ENCODE measurements at places on chromosomes 13 and 19. TPM values are rescaled to one million over a fixed set of nuclear protein-coding genes. Genes with fewer than 3 reads are reported as not detected.
A peak's percentile ranks its signal among the peaks of the same experiment; 100 is the strongest.

- no peaks in the 10 kb centered on the region for H3K27me3 ChIP-seq
- H3K4me3 ChIP-seq: no peak overlapping the region
- no peaks in the 10 kb centered on the region for H3K36me3 ChIP-seq
Measured at GRCh38 chr13:98310485-98311199, 133.6 kb upstream of the RNF113B start.

- peak overlapping the region; percentile 96 for H3K27ac ChIP-seq
- no peak for DNase-seq
- H3K36me3 ChIP-seq: peaks cover 11% of the 10 kb centered on the region
- H3K4me3 ChIP-seq: peak overlapping the region; percentile 97
Measured at GRCh38 chr19:12733369-12734214, 892 bp downstream of the TRIR start.

- peak; percentile 97 for DNase-seq
- H3K27ac ChIP-seq: peak within 1 kb of the TSS; percentile 55
- no peaks in the 10 kb centered on the region for H3K27me3 ChIP-seq
- H3K4me1 ChIP-seq: peaks cover 9% of the 10 kb centered on the region
Measured at GRCh38 chr19:57599761-57600383, at the start of gene ZNF530. Gene ZNF530 (plus strand): TSS chr19:57599885. CDS start chr19:57604346, 4,461 bp downstream.

SIAH3 gene
- not detected for total RNA-seq

DNA sequence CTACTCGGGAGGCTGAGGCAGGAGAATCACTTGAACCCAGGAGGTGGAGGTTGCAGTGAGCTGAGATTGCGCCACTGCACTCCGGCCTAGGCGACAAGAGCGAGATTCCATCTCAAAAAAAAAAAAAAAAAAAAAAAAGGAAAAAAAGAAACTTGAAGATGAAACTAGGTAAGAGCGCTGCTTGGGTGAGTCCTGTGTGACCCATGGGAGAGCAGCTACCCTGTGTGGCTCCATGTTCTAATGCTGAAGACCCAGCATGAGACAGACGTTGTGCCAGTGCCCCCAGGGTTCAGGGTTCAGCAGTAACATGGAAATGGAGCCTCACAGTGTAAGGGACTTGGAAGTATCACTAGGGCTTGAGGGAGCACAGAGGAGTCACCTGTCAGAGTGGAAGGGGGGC lies 5.9 kb downstream of the ZNF784 start:
- peak overlapping the region; percentile 51 for H3K27ac ChIP-seq
- no peak overlapping the region for H3K4me3 ChIP-seq
- no peak for DNase-seq
- H3K36me3 ChIP-seq: peaks cover 29% of the 10 kb centered on the region
- peaks cover 2% of the 10 kb centered on the region for H3K4me1 ChIP-seq

DNA sequence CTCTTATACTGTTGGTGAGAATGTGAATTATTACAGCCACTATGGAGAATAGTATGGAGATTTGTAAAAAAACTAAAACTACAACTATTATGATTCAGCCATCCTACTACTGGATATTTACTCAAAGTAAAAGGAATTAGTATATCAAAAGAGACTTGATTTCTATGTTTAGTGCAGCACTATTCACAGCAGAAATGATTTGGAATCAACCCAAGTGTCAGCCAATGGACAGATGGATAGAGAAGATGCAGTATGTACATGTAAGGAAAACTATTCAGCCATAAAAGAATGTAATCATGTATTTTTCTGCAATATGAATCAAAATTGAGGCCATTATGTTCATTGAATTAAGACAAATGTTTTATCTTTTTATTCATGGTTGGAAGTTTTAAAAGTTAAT lies 1705.5 kb downstream of the SLITRK1 start:
- no peaks in the 10 kb centered on the region for H3K4me1 ChIP-seq
- H3K4me3 ChIP-seq: no peak overlapping the region
- no peaks in the 10 kb centered on the region for H3K36me3 ChIP-seq
- no peak overlapping the region for H3K27ac ChIP-seq
- H3K27me3 ChIP-seq: no peaks in the 10 kb centered on the region
- no peak for DNase-seq

DNA sequence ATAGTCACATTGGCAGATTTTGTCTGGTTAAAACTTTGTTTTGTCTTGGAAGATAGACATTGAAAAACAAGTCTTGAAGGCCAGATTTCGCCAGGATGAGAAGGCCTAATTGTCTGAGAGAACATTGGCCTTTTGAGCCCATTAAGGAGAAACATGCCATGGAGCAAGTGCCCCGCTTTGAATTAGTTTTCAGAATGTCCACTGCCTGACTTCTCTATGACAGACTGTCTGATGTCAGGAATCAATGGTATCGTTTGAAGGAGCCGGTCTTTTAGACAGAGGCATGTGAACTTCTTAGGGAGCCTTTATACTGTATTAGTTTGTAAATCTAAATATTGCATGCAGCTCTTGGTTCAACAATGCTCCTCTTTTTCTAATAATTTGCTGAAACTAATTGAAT lies 155.9 kb downstream of the DLEU7 start:
- DNase-seq: no peak
- no peak overlapping the region for H3K4me3 ChIP-seq
- H3K27me3 ChIP-seq: no peaks in the 10 kb centered on the region
- H3K27ac ChIP-seq: no peak overlapping the region
- H3K36me3 ChIP-seq: no peaks in the 10 kb centered on the region

GRCh38 chr13:38628554-38628953 lies 58.3 kb upstream of the FREM2 start:
- no peaks in the 10 kb centered on the region for H3K36me3 ChIP-seq
- H3K4me3 ChIP-seq: no peak overlapping the region
- H3K27ac ChIP-seq: no peak overlapping the region
- DNase-seq: no peak
- H3K27me3 ChIP-seq: no peaks in the 10 kb centered on the region
- H3K4me1 ChIP-seq: no peaks in the 10 kb centered on the region

GRCh38 chr19:1910177-1910576 lies 5.0 kb downstream of the ADAT3 start:
- no peaks in the 10 kb centered on the region for H3K27me3 ChIP-seq
- no peak overlapping the region for H3K27ac ChIP-seq
- peaks cover 18% of the 10 kb centered on the region for H3K4me1 ChIP-seq
- H3K36me3 ChIP-seq: peaks cover 15% of the 10 kb centered on the region
- DNase-seq: no peak
- H3K4me3 ChIP-seq: no peak overlapping the region

GRCh38 chr13:97944396-97945029 lies 9.0 kb upstream of the IPO5 start:
- no peak overlapping the region for H3K4me3 ChIP-seq
- H3K27me3 ChIP-seq: no peaks in the 10 kb centered on the region
- H3K4me1 ChIP-seq: no peaks in the 10 kb centered on the region
- DNase-seq: no peak
- H3K36me3 ChIP-seq: no peaks in the 10 kb centered on the region
- H3K27ac ChIP-seq: no peak overlapping the region

- H3K27ac ChIP-seq: peak overlapping the region; percentile 100
- DNase-seq: peak; percentile 89
- H3K4me1 ChIP-seq: peaks cover 63% of the 10 kb centered on the region
- H3K36me3 ChIP-seq: peaks cover 11% of the 10 kb centered on the region
Measured at GRCh38 chr19:42253245-42254088, 1.5 kb downstream of the ERF start.

DNA sequence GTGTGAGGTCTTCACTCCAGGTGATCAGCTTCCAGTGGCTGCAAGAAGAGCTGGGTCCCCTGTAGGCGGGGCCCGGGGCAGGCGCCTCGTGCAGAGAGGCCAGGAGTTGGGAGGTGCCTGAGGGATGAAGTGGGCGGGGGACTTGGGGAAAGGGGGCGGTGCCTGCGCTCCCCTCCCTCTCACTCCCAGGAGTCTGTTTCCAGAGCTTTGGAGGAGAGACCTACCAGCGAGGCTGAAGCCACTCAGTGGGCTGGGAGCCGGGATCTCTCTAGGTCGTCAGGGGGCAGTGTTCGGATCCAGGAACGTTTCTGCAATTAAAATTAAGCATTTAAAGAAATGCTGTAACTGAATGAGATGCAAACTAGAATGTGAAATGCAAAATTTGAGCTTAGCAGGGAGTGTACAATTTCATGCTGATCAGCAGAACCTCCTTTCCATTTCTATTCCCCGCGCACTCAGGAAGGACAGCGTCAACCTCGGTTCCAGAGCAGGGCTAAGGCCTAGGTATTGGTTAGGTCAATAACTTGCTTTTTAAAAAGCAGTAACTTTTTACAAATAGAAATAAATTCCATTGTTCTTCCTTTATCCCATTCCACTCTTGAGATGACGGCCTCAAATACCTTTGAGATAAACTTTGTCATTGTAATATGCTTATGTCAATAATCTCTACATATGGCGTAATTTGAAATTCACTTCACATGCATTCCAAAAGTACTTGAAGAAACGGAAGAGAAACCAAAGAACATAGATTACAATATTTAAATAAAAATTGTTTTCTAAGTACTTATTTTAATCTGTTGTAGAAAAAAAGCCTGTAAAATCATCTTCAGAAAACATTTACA lies 11.6 kb downstream of the ZNF160 start:
- no peaks in the 10 kb centered on the region for H3K27me3 ChIP-seq
- H3K4me1 ChIP-seq: no peaks in the 10 kb centered on the region

- no peaks in the 10 kb centered on the region for H3K4me1 ChIP-seq
- no peak for DNase-seq
- no peak overlapping the region for H3K4me3 ChIP-seq
- H3K27me3 ChIP-seq: no peaks in the 10 kb centered on the region
- no peaks in the 10 kb centered on the region for H3K36me3 ChIP-seq
Measured at GRCh38 chr13:37168926-37169325, 63.5 kb upstream of the CSNK1A1L start.

DNA sequence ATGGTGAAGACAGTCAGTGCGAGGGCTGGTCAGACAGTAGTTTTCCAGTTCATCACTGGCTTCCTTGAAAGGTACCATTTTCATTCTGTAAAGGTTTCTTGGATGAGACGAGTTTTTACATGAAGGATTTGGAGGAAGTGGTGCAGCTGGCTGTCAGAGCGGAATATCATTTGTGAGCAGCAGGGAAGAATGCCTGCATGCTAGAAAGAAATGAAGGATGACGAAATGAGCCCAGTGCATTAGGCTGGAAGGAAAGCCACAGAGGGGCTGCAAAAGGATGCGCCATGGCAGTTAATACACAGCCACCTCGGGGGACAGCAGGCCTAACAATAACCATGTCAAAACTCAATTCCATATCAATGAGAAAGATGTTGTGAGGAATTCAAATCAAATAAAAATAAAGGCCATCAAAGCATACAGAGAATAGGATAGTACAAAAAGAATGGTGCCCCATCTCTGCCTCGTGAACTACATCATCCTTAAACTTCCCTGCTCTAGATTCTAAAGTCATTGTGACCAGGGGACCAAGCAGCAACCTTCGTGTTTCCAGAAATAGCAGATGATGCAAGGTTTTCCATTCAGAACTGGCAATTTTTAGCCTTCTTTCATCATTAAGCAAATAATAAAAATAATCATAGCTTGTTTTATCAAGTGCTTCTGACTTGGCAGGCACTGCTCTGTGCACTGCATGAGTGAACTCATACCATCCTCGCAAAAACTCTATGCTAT lies 504.2 kb downstream of the RFC3 start:
- H3K36me3 ChIP-seq: no peaks in the 10 kb centered on the region
- no peaks in the 10 kb centered on the region for H3K27me3 ChIP-seq
- DNase-seq: no peak
- no peak overlapping the region for H3K27ac ChIP-seq

- H3K4me1 ChIP-seq: peaks cover 18% of the 10 kb centered on the region
- H3K4me3 ChIP-seq: peak within 1 kb of the TSS; percentile 82
- H3K36me3 ChIP-seq: no peaks in the 10 kb centered on the region
- H3K27ac ChIP-seq: peak within 1 kb of the TSS; percentile 92
Measured at GRCh38 chr19:56538761-56539263, at the start of gene ZFP28. Gene ZFP28 (plus strand): TSS chr19:56538948. CDS start chr19:56539019, 71 bp downstream.

SLC17A7 gene
- total RNA-seq: not detected

C19orf33 gene
- not detected for total RNA-seq

PTGER1 gene
- 0.71 TPM for total RNA-seq

DNA sequence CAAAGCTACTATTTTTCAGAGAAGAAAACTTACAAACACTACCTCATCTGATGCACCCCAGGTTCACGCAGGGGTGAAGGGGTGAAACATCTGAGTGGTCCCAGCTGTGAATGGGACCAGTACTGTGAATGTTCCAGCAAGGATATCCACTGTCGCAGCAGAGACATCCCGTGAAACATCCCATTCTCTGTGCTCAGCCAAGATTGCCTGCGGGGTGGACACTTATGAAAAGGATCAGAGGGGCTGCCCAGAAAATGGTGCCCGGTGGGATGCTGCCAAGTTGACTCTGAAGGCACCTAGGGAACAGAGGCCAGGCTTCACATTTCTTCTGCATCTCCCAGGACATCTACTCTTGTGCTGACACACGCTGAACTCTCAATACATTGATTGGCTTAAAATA lies 15.9 kb downstream of the IRS2 start:
- no peaks in the 10 kb centered on the region for H3K36me3 ChIP-seq
- H3K4me1 ChIP-seq: peaks cover 63% of the 10 kb centered on the region
- no peak overlapping the region for H3K27ac ChIP-seq
- DNase-seq: no peak
- H3K27me3 ChIP-seq: no peaks in the 10 kb centered on the region

SLC6A16 gene
- 1.3 TPM for total RNA-seq

DNA sequence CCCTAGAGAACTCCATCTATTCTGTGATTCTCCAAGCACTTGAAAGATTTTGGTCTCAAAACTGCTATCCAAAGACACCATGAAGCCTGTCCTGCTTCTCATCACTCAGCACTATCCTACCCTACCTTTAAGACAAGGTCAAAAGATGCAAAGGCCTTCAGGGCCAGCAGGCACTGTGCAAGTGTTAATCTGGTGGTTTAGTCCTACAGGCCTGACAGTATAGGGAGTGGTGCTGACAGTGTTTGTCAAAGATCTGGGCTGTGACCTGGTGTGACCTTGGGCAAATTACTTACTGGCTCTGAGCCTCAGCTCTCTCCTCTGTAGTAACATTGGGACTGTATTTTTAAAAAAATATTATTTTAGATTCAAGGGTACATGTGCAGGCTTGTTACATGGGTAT lies 28.0 kb downstream of the SIAH3 start:
- no peak overlapping the region for H3K4me3 ChIP-seq
- H3K27me3 ChIP-seq: no peaks in the 10 kb centered on the region
- DNase-seq: no peak
- no peaks in the 10 kb centered on the region for H3K36me3 ChIP-seq

PSMD8 gene
- 129 TPM for total RNA-seq

SLC10A2 gene
- total RNA-seq: not detected

GRCh38 chr19:45154064-45154827 lies 6.5 kb downstream of the NKPD1 start:
- H3K36me3 ChIP-seq: no peaks in the 10 kb centered on the region
- no peak for DNase-seq
- H3K27ac ChIP-seq: no peak overlapping the region
- H3K27me3 ChIP-seq: peaks cover 84% of the 10 kb centered on the region
- peak overlapping the region; percentile 23 for H3K4me3 ChIP-seq

GRCh38 chr13:67518785-67519184 lies 288.6 kb upstream of the PCDH9 start:
- DNase-seq: no peak
- H3K27me3 ChIP-seq: no peaks in the 10 kb centered on the region
- no peak overlapping the region for H3K4me3 ChIP-seq

EDNRB gene
- total RNA-seq: 16.4 TPM

- H3K36me3 ChIP-seq: no peaks in the 10 kb centered on the region
- no peak for DNase-seq
- peaks cover 11% of the 10 kb centered on the region for H3K4me1 ChIP-seq
Measured at GRCh38 chr13:75790198-75790970, 154.3 kb downstream of the LMO7 start.

All from sigmoid colon (tissue), 7 donors.